ENCODE measurements at places on chromosomes 16 and 17. TPM values are rescaled to one million over a fixed set of nuclear protein-coding genes. Genes with fewer than 3 reads are reported as not detected.

Gene SMPD3
- polyA plus RNA-seq: 1.1 TPM

DNA sequence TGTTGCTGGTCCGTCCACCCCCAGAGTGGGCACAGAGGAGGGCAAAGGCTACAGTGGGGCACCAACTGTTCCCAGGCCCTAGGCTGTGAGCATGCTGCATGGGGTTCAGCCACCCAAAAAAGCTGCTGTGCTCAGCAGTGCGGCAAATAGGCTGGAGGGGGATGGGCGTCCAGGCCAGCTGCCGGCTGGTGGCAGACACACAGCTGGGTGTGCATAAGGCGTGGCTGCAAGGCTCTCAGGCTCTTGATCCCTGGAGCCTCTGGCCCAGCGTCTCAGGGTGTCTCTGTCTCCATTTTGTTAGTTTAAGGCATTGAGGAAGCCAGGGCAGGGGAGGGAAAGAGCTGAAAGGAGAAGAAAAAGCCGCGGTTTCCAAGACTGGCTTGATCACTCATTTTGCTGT, 8.8 kb downstream of the RPL19 start:
- no peak for DNase-seq

Gene CETP
- 15.3 TPM for polyA plus RNA-seq

DNA sequence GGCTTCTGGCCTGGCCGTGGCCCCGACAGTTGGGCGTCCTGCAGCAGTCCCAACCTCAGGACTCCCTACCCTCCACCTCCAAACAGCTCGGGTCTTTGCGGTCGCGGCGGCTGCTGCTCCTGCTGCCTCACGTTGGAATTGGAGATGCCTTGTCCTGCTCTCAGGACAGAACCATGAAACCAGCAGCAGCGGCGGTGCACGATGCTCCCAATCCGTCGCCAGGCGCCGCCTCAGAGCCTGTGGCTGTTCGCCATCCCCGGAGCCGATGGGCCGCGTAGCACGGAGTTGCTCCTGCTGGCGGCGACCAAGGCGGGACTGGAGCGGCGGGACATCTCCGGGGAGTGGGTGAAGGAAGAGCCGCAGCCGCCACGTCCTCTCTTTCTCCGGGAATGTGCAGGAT, 1965.9 kb downstream of the TP53TG3F start:
- no peak for DNase-seq

GRCh38 chr17:64635647-64636305, 26.3 kb downstream of the SMURF2 start:
- DNase-seq: no peak

DNA sequence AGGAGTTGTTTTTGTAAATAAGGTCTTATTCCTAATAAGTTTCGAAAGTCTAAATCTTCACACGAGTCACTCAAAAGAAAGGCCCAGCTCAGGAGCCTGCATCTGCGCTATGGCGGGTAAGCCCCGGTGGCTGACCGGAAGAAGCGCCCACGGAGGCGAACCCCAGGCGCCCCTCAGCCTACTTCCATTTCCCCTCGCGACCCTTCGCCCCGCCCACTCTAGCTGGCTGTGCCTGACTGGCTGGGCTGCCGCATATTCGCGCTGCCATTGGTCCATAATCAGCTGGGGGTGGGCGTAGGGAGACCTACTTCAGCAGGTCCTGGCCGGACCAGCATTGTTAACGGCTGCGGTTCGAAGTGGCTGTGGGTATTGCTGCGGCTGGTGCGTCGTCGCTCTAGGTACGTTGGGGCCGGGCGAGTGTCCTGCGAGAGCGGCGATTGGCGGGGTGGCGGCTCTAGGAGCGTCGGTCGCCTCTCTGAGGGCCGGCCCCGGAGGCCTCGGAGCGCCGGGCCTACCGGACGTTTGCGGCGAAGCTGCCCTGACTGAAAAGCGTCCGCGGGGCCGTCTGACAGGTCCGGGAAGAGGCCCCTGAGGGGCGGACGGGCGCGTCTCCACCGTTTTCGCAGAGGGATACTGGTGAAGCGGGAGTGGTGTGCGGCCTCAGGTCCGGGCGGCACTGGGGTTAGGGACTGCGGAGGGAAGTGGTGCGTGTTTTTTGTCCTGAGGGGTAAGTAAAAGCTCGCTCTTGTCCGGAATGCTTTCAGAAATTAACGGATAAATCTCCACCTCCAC, at the start of gene ATF7IP2:
Gene ATF7IP2, plus strand, starts transcription at position 337 of the 792 bp plus-strand sequence. CDS start 44,560 bp downstream, outside the sequence.
- peak; percentile 71 for DNase-seq

Gene C16orf54
- 0.22 TPM for polyA plus RNA-seq

DNA sequence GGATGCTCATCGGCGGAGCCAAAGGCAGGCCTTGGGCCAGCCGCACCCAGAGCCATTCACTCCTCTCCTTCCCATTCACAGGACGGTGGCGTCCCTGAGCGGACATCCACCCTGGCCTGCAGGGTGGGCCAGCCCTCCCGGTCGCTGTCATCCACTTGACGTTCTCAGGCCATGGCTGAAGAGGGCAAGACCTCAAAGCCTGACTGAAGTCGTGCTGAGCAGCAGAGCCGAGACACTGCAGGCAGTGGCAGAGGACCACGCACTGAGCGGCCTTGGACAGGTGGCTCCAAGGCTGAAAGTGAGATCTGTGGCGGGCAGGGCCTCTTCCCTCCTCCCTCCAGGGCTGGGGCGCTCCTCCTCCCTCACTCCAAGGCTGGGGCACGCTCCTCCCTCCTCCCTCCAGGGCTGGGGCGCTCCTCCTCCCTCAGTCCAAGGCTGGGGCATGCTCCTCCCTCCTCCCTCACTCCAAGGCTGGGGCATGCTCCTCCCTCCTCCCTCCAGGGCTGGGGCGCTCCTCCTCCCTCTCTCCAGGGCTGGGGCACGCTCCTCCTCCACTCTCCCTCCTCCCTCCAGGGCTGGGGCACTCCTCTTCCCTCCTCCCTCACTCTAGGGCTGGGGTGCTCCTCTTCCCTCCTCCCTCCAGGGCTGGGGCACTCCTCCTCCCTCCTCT, 24.1 kb downstream of the GNPTG start:
- no peak for DNase-seq

DNA sequence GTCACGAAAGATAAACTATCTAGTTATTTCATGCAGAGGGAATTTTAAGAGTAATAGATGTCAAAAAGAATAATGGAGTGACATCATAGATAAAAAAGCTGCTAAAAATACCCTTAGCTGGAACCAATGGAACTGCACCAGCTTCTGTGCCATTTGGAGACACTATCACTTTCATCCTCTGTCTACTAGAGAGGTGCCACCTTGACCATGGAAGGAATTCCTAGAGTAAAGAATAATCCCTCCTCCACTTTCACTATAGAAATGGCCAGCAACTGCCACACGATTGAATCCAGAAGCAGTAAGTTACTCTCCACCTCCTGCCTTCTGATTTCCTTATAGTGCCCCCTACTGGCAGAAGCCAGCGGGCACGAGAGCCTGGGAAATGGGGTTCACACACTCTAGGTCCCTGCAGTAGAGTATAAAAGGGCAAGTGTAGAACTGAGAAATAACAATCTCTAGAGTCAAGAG, 2.8 kb upstream of the ALDH3A2 start:
- DNase-seq: no peak

- DNase-seq: no peak
These were observed 7.5 kb downstream of the NME3 start for GRCh38 chr16:1763521-1764511.

DNA sequence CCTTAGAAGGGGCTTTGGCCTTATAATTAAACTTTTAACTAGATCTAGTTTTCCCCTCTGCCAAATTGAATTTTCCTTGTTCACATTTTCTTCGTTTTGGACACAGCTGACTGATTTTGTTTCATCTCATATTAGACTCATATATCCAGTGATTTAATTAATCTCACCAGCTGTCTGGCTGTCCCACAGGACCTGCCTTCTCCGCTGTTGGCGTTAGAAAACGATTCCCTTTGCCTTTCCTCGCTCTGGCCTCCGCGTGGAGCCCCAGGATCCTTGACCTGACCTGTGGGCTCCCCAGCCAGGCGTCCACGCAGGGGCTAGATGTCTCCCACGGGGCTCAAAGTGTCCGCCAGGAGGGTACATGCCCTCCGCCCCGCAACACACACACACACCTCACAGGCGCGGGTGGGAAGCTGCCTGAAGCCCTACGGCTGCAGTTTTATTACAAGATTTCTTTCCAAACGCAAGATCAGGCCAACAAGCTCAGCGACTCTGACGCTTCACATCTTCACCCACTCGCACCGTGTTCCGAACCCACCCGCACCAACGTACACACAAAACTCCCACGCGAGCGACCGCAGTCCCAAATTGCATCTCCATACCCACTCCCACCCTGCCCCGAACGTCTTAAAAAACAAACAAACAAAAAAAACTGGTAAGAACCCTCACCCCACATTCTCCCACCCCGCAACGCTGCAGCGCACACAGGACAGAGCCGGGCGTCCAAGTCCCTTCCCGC, 1.1 kb downstream of the RPRML start:
- DNase-seq: no peak

- DNase-seq: no peak
These were observed 47.8 kb downstream of the ITFG1 start for GRCh38 chr16:47413041-47413440.

GRCh38 chr17:17401271-17401781, 75.5 kb upstream of the MED9 start:
- DNase-seq: no peak

DNA sequence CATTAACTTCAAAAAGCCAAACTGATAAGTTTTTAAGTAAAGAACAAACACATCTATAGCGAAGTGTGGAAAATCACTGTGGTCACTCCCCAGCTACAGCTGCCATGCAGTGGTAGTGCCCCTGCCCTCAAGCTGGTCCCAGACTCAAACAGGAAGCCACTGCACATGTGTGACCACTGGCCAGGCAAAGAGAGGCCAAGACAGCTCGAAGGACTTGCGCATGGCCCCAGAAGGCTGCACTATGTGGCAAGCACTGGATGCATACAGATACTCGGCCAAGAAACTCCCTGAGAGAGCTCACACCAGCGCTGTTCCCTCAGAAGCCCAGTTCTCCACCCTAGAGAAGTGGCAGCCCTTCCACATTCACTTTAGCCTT, 82.4 kb downstream of the ANKRD11 start:
- DNase-seq: no peak

Gene GAN
- polyA plus RNA-seq: 2.2 TPM

Gene HOXB9
- polyA plus RNA-seq: 57.8 TPM

Data from left renal cortex interstitium (tissue), 4 donors.